Amygdala (tissue), 56 donors: ENCODE measurements at places on chromosomes 11 and 22.
A peak's percentile ranks its signal among the peaks of the same experiment; 100 is the strongest.

DNA sequence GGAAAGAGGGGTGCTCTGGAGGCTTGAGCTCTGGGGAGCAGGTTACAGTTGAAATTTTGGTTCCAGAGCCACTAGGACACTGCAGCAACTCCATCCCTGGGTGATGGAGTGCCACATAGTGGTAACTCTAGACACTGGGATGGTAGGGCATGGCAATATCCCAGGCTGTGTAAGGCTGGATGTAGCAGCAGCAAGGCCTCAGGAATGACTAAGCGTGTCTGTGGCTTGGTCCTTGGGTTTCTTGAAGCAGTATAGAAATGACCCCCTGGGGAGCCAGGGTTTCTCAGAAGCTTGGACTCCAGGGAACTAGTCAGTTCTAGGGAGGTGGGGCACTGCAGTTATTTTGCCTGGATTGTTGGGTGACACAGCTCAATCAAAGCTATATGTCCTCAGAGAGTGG, 8.1 kb downstream of the MS4A4A start:
- DNase-seq: no peak

GRCh38 chr11:133898031-133898769, 52.9 kb upstream of the SPATA19 start:
- no peak for DNase-seq

DNA sequence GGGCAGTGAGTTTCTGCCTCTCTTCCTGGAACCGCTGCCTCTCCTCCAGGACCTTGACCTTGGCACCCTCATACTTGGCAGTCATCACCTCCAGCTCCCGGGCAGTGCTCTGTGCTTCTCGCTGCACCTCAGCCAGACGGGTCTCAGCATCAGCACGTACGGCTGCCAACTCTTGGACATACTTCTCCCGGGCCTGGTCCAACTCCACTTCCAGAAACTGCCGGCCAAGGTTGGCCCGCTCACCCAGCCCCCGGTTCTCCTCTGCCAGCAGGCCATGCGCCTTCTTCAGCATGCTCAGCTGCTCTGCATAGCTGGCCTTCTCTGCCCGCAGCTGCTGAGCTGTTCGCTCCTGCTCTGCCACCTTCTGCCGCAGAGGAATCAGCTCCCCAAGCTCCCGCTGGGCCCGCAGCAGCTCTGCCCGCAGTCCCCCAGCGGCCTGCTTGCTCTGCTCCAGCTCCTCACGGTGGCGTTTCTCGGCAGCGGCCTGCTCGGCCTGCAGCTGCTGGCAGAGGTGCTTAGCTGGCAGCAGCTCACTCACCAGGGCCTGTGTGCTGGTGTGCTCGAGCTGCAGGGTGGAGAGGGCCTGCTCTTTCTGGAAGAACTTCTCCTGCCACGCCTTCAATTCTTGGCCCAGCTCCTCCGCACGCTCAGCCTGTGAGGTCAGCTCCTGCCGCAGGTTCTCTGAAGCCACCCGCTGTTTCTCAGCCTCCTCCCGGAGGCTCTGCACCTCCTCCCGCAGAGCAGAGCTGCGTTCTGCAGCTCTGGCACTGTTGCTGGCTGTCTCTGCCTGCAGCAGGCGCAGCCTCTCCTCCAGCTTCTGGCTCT, 14.4 kb downstream of the IL18BP start:
- DNase-seq: no peak

- no peak for DNase-seq
These were observed 75.2 kb downstream of the WNT11 start for GRCh38 chr11:76131142-76131541.

- peak; percentile 46 for DNase-seq
These were observed 35.1 kb downstream of the NRXN2 start for GRCh38 chr11:64687643-64688533.

- DNase-seq: peak; percentile 31
These were observed 89.8 kb downstream of the MORC2 start for GRCh38 chr22:30878516-30879414.

DNA sequence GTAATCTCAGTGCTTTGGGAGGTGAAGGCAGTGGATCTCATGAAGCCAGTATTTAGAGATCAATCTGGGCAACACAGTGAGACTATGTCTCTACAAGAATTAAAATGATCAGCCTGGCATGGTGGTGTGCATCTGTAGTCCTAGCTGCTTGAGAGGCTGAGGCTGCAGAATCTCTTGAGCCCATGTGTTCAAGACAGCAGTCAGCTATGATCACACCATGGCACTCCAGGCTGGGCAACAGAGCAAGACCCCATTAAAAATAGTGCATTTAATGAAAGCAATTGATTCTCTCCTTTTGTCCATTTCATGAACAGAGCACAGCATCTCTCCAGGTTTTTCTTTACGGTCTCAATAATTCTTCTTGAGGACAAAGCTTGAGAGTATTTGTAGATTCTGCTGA, 11.3 kb upstream of the CARD16 start:
- no peak for DNase-seq

DNA sequence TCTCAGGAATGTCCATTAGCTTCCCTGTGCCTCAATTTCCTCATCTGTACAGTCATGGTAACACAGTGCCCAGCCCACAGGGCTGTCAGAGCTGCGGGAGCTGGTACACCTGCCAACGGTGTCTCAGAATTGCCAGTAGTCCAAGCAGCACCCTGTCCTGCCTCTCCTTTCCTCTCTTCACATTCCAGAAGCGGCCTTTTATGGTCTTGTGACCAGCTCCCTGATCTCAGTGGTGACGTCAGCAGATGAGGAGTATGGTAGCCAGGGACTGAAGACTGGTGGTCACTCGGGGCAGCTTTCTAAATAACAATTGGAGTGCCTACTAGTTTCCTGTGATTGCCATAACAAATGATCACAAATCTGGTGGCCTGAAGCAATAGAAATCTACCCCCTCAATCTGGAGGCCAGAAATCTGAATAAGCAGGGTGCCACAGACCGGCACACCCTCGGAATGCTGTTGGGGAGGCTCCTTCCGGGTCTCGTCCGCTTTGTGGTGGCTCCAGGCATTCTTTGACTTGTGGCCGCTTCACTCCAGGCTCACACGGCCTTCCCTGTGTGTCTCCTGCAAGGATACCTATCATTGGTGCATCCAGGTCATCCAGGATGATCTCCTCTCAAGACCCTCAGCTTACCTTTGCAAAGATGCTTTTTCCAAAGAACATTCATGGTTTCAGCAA, 2.1 kb downstream of the FADD start:
- DNase-seq: no peak

DNA sequence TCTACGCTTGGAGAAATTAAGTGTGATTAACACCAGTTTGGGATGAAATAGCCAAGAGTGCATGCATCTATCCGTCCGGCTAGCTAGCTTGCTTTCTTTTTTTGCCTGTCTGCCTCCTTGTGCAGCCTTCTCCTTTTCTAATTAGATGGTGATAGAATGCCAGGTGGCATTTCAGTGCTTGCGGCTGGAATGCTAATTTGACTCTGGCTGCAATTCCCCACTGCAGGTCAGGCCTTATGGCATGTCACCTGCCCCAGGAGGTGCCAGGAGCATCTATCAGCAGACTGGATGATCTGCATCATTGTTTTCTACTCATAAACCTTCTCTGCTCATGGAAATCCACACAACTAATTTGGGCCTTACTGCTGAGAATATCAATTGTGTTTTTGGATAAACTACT, 51.1 kb upstream of the CABP7 start:
- DNase-seq: no peak

GRCh38 chr11:30619767-30620166, 33.6 kb upstream of the MPPED2 start:
- no peak for DNase-seq

GRCh38 chr11:129652835-129653234, 162.8 kb upstream of the TMEM45B start:
- no peak for DNase-seq

DNA sequence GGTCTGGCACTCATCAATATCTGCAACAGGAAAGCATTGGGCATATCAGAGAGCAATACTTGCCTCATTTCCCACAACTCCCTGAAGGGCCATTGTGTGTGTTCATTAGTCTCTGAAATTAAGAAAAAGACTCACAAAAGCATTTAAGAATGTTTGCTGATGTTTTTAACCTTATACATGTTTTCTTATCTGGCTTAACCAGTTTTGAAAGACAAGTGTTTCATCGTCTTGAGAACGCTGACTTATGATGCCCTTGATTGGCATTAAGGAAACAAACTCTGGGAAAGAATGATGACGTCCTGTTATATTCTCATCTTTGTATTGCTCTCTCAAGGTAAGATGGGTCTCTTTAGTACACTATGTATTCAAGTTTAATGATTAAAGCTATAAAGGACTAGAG, 32.0 kb downstream of the SCUBE2 start:
- DNase-seq: no peak

DNA sequence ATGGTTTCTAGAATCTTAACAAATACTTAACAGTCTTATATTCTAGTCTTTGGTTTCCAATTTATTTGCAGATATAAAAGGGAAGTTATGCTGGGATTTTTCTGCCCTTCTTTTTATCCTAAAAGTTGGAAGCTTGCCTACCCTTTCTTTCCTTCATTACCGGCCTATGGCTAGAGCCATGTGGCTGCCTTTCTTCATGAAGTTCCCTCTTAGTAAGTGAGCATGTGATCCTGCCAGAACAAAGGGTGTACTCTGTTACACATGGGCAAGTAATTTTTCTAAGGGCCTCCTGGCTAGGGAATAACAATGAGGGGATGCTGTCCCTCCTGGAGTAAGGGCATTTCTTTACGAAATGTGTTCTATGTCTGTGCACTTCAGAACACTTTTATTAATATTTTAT, 252.1 kb upstream of the PITPNB start:
- no peak for DNase-seq

- no peak for DNase-seq
These were observed 13.4 kb upstream of the HYLS1 start for GRCh38 chr11:125873881-125874555.

DNA sequence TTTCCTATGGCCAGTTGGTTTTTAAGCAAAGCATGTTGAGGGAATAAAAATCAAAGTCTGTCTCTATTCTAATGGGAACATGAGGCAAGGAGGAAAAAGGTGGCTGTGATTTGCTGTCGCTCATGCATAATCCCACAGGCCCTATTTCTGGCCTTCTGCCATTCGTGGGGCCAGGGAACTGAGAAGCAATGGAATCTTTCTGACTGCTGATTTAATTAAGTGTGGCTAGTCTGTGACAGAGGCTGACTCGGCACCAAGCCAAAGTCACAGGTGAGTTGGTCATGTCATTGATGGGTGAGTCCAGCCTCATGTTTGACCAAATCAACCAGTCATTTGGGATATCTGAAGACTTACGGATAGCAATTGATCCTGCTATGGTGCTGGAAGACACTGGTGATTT, 429.3 kb upstream of the CADM1 start:
- DNase-seq: no peak

GRCh38 chr11:32332990-32333319, 102.4 kb downstream of the WT1 start:
- no peak for DNase-seq

DNA sequence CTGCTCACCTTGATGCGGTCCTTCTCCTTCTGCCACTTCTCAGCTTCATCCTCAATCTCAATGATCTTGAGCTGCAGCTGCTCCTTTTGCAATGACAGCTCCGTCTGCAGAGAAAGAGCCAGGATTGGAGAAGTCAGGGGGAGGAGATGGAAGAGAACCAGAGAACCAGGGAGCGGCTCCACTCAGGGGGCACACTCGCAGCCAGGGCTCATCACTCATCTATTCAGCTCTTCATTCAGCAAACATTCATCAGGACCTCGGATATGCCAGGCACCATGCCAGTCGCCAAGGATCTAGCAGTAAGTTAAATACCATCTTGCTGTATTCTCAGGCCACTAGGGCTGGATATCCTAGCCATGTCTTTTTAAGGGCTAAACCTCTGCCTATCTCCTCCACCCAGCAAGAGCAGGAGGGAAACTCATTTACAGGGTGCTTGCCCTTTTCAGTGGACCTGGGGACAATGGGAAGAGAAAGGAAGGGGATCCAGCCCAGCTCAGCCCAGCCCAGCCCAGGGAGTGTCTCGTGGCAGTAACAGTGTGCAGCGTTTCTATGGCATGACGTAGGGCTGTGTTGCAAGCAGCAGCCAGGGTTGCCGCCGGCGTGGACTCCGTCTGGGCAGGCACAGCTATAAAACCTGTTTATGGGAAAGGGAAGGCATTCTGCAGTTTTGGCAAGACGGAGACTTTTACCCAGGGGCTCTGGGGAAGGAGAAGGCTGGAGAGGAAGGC, 9.4 kb downstream of the TRIM29 start:
- DNase-seq: no peak

- no peak for DNase-seq
These were observed 133.7 kb upstream of the HSD17B12 start for GRCh38 chr11:43546561-43547429.

DNA sequence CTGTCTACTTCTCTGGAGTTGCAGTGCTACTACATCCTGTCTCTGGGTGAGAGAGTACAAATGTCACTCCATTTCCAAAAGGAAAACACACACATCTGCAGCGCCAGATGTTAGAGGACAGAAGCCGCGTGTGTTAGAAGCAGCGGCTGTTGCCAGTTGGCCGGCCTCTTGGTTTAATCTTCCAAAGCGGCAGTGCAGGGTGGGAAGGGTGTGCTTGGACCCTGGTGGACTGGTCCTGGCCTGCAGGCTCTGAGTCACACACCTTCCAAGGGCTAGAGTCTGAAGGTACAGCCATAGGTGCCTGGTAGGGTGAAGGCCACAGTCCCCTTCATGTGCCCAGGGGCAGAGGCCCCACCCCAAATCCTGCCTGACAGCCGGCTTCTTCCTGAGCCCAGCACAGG, 99.8 kb downstream of the CTTN start:
- DNase-seq: no peak

- no peak for DNase-seq
These were observed 28.3 kb downstream of the ACER3 start for GRCh38 chr11:76888989-76889388.

- no peak for DNase-seq
These were observed 8.3 kb upstream of the POU2AF1 start for GRCh38 chr11:111387363-111387762.

- no peak for DNase-seq
These were observed 102.7 kb downstream of the FEZ1 start for GRCh38 chr11:125393331-125393730.

- no peak for DNase-seq
These were observed 16.2 kb upstream of the ARHGAP20 start for GRCh38 chr11:110728476-110728875.

- DNase-seq: no peak
These were observed 21.2 kb upstream of the RPS13 start for GRCh38 chr11:17098658-17099057.
